ENCODE measurements at places on chromosomes 4 and X. TPM values are rescaled to one million over a fixed set of nuclear protein-coding genes. Genes with fewer than 3 reads are reported as not detected.

Gene NALF2
- 0.06 TPM for polyA plus RNA-seq

Gene PDE6B
- polyA plus RNA-seq = 0.41 TPM

Gene NOX1
- 0.10 TPM for polyA plus RNA-seq

Gene DDIT4L
- polyA plus RNA-seq = 0.12 TPM

Gene TMPRSS11B
- polyA plus RNA-seq = 394 TPM

Gene KCTD8
- polyA plus RNA-seq = 0.02 TPM

Gene MAGEB10
- not detected for polyA plus RNA-seq

Gene PNCK
- polyA plus RNA-seq = 5.0 TPM

Gene POLA1
- polyA plus RNA-seq = 2.8 TPM

Gene PCSK1N
- polyA plus RNA-seq = 0.08 TPM

Gene PHOX2B
- not detected for polyA plus RNA-seq

Gene LGI2
- 0.08 TPM for polyA plus RNA-seq

Gene ZFP92
- 0.04 TPM for polyA plus RNA-seq

Gene RAB28
- 5.8 TPM for polyA plus RNA-seq

Gene DGAT2L6
- polyA plus RNA-seq = not detected

Gene REPS2
- 0.51 TPM for polyA plus RNA-seq

All from esophagus (tissue), 2 donors.